Karpas-422 (cell line): ENCODE measurements at places on chromosomes 1 and 21.

- no peak for DNase-seq
These were observed 38.7 kb upstream of the DESI2 start for GRCh38 chr1:244614113-244614836.

- DNase-seq, result no peak
These were observed 20.2 kb upstream of the S1PR1 start for GRCh38 chr1:101216623-101217022.

GRCh38 chr1:245999697-246000637 is 507.1 kb downstream of the SMYD3 start:
- DNase-seq, result peak; percentile 59

DNA sequence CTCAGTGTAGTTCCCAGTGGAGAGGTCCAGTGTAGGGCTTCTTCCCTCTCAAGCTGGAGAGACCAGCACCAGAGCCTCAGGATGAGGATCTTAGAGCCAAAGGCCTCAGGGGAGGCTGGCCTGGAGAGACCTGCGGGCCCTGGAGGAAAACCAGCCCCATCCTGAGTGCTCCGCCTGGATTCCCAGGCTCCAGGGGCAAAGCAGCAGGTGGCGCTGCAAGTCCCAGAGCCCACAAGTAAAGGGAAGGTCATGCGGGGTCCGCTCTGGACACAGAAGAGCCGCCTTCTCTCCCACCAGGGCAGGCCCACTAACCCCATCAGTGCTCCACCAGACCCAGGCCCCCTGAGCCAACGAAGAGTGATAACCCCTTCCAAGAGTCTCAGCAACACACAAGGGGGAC is 22.7 kb downstream of the PGBD5 start:
- DNase-seq, result no peak

DNA sequence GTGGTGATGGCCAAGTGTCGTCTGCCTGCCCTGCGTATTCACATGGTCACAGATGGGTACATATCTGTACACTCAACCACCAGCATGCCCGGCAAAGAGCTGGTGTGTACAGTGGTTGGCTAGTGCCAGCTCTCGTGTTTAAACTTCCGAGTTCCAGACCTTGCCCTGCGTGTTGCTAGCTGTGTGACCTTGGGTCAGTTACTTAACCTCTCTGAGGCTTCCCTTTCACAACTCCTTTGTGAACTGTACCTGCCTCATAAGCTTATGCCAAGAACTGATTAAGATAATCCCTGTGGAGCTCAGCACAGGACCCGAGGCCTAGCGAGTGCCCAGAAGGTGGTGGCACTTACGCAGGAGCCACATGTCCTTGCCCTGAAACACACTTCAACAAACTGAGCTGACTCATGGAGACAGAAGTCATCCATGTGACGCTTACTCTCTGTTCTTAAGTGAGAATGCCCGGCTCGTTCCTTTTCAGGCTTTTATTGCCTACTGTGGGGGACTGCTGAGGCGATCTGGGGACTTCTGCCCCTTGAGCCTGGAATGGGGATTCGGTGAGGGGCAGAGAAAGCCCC is 55.4 kb downstream of the ALPL start:
- DNase-seq, result no peak

- DNase-seq, result no peak
These were observed 4.9 kb upstream of the TMEM61 start for GRCh38 chr1:54975356-54976108.

DNA sequence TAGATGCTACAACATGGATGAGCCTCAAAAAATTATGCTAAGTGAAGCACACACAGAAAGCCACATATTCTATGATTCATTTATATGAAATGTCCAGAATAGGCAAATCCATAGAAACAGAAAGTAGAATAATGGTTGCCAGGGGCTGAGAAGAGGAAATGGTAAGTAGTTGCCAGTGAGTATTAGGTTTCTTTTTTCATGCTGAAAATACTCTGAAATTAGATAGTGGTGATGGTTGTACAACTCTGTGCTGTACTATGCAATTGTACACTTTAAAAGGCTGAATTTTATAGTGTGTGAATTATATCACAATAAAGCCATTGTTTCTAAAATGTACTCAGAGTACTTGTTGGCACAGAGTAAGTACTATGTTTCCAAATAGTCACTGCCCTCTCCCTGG is 15.5 kb upstream of the GFI1 start:
- no peak for DNase-seq

- DNase-seq, result no peak
These were observed 73.5 kb upstream of the WNT4 start for GRCh38 chr1:22216210-22216883.

DNA sequence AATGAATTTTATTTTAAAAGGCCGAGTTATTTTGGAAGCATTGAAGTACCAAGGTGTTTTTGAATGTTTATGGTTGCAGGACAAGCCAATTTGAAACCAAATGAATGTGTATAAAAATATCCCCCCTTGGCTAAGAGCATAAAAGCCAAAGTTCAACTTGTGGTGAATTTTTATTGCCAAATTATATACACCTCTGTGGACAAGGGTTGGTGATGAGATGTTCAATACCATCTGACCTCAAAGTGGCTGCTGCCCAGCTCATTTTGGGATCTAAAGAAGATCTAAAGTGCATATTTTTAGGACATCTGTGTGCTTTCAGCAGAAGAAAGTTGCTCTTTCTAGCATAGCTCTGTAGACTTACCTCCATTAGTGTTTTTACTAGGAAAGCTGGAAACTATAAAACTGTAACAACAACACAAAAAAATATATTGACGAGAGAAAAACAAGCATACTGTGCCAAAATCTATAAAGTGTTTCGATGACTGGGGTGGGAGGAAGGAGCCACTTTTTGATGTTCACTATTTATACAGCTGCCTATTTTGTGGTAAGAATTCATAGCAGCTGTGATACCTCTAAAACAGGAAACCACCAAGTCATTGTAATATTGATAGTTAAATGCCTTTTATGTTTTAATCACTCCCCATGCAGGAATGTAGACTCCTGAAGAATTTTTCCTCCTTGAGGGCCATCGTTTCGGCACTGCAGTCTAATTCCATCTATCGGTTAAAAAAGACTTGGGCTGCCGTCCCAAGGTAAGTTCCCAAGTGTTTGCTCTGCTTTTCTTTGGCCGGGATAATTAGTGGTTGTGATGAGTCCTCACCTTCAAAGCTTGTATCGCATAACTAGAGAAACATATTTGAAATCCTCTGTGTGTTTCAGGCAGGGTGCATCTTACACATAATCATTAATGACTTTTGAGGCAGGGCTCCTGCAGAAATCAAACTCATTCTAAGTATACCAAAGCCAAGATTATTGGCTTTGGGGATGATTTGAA is 83.2 kb downstream of the RGL1 start:
- DNase-seq, result no peak
